Nephron progenitor cell (in vitro differentiated cells): ENCODE measurements at places on chromosomes 7 and 10.

- no peak for DNase-seq
These were observed 64.9 kb downstream of the MCU start for GRCh38 chr10:72756674-72757385.

GRCh38 chr10:62506371-62506770 lies 132.2 kb downstream of the ZNF365 start:
- no peak for DNase-seq

DNA sequence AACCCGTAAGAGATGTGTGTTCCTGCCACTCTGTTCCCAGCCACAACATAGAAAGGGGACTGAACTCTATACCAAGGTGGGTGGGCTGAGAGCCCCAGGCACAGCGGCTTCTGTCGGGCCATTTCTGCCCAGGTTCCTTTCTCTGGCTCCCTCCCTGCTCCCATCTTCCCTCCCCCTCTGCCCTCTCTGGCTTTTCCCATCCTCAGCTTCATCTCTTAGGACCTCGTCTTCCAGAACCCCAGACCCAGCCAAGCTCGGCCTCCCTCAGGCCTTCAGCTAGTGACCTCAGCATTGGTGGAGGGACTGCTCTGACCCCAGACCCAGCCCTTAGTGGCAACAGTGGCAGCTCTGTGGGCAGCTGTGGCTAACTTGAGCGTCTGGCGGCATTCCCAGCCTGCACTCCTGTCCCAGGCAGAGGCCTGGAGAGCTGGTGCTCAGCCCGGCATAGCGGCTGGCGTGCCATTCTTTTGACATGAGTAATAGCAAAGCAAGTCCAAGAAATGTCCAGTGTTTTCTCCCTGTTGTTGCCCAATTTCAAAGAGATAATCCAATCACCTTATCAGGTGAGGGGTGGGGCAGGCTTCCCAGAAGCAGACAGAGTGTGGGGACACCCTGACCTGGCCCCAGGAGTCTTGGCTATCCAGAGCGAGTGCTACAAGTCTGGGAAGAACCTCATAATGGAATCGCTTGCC lies 15.9 kb downstream of the PTPRE start:
- no peak for DNase-seq

- DNase-seq: no peak
These were observed 191.9 kb downstream of the DOCK4 start for GRCh38 chr7:112014347-112014746.

DNA sequence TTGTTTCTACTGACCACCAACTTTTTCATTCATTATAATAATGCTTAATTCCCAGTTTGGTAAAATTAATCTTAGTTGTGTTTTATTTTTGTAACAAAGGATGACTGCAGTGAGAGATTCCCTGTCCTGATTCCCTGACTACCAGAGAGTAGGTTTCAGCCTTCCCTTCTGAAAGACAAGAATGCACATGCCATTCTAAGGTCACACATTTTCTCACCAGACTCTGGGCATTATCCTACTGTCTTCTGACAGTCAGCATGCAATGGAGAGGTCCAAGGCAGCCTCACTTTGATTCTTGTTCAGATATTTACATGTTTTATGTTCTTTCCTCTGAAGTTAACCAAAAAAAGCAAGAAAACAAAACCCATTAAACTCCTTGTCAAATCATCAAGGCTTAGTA lies 372.7 kb upstream of the CDC14C start:
- no peak for DNase-seq

- DNase-seq: no peak
These were observed 188.4 kb downstream of the PPP1R3A start for GRCh38 chr7:113730309-113730955.

- no peak for DNase-seq
These were observed 26.5 kb upstream of the TMEM229A start for GRCh38 chr7:124059375-124059774.

DNA sequence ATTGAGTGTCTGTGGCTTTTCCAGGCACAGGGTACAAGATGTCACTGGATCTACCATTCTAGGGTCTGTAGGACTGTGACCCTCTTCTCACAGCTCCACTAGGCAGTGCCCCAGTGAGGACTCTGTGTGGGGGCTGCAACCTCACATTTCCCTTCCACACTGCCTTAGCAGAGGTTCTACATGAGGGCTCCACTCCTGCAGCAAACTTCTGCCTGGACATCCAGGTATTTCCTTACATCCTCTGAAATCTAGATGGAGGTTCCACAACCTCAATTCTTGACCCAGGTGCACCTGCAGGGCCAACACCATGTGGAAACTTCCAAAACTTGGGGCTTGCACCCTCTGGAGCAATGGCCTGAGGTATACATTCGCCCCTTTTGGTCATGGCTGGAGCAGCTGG lies 183.7 kb downstream of the KCND2 start:
- no peak for DNase-seq

DNA sequence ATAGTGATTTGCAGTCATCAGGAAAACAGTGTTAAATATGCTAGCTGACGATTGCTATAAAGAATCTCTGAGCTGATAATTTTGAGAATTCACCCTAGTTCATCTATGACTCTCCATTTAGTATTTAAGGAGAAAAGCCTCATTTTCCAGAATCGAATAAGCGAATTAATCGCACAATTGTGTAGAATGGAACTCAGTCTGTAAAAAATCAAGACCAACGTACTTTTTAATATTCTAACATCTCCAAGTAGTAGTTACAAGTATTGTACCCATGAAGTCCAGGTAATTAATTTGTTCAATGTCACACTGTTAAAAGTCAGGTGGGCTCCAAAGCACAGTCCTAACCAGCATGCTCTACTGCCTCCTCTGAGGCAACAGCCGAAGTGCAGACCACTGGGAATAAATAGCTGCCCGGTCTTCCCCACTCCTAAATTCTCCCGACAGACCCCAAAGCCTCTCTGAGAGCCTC lies 380 bp upstream of the AGBL3 start:
- no peak for DNase-seq

GRCh38 chr7:1741751-1742554 lies 71.9 kb downstream of the ELFN1 start:
- no peak for DNase-seq

GRCh38 chr7:122467661-122468449 lies 163.3 kb upstream of the FEZF1 start:
- DNase-seq: no peak

DNA sequence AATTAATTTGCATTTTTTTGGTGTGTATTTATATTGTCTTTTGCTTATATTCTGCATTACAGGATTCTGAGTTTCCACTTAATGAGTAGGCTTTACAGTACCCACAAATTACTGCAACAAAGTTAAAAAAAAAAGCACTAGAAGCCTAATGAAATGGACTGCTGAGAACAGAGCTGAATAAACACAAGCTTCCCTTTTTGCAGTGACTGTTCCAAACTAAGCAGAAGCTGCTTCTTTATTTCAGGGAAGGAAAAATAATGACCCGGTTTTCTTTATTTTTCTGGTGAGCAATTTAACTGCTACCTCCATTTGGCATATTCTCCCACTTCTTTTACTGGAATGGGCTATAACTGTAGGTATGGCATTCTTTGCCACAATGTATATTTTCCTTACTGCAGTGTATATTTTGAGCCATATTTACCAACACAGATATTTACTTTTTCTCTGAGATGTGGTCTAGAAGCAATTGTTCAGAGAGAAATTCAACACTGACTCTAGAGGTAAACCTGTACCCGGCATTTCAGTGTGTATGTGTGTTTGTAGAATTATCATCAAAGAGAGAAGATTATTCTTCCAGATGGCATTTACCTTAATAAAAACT lies 56.9 kb downstream of the HDAC9 start:
- no peak for DNase-seq

DNA sequence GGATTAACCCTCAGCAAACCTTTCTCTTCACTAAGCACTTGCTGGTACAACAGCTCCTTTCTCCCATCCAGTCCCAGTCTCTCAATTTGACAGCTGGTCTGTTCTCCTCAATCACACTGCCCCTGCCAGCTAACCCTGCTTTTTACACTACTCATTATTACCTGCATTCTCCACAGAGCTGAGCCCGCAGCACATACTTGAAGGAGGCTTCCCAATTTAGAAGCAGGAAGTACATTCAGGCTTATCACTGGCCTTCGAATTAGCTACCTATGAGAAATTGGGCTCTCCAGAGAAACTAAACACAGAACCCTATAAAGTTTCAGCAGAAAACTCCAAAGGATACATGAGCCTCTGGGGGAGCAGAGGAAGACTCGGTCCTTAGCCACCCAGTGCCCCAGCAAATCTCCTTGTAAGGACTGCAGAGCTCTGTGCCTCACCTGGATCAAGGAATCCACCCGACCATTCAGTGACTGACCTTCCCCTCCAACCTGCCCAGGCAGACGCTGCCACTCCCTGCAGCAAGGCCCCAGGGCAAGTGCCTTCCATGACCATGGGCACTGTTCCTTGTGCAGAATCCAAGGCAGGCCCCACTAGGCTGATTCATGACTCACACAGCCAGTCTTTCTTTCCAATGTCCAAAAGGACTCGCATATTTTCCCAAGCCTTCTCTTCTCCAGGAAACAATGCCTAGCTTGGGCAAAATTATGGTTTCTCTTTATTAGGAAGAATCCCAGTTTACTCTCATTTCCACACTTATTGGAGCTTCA lies 68.0 kb downstream of the VOPP1 start:
- DNase-seq: no peak

GRCh38 chr7:84484502-84485079 lies 290.0 kb upstream of the SEMA3A start:
- DNase-seq: no peak

DNA sequence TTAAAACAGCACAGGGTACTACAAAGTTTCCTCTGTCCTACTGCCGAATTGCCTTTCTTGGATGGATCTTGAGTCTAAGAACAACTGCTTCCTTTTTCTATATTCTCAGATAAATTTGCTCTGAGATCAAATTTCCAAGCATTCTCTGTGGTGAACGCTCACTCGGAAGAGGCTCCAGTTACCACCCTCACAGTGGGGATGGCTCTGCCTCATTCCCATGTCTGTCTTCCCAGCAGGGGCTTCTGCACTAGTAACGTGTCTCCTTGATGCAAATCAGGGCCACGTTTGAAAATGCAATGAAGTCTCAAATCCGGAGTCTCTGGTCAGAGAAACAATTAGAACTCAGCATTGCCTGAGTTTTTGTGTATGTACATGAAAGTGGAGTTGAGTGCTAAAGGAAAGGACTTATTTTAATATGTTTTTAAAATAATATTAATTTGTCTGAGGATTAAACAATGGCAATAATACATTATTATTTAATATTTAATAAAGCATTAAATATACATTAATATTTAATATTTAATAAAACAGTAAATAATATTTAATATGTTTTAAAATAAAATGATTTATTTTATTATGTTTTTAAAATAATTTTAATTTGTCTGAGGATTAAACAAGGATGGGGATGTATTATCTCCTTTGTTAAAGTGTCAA lies 61.8 kb downstream of the INHBA start:
- no peak for DNase-seq

- no peak for DNase-seq
These were observed 70.6 kb upstream of the PLXDC2 start for GRCh38 chr10:19745672-19746071.

GRCh38 chr7:137576481-137576880 lies 232.9 kb upstream of the PTN start:
- no peak for DNase-seq

DNA sequence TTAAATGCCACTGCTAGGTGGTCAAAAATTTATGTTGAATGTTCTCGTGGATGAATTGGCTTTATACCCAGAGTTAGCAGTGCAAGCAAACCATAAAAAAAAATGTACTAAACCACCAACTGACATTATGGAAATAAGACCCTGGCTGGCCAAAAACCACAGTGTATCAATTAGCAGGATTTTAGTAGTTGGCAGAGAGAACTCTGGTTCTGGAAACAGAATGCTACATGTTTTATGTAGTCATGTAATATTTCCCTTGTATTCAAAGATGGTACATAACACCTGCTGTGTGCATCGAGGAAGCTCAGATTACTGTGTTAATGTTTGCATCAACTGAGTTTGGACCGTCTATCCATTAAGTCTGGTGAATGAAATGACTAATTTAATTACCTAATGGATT lies 618.5 kb downstream of the CCSER2 start:
- no peak for DNase-seq

DNA sequence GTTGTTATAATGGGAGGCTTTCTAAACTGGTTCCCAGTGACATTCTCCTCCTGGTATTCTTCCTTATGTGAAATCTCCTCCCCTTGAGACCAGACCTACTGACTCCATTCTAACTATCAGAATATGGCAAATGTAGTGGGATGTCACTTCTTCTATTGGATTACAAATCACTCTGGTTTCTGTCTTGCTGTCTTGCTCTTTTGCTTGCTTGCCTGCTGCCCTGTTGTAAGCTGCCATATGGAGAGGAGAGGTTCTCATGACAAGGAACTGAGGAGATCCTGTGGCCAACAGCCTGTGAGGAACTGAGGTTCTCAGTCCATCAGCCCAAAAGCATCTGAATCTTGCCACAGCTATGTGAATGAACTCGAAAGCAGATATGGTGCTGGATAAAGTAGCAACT lies 4.7 kb upstream of the NRCAM start:
- no peak for DNase-seq

DNA sequence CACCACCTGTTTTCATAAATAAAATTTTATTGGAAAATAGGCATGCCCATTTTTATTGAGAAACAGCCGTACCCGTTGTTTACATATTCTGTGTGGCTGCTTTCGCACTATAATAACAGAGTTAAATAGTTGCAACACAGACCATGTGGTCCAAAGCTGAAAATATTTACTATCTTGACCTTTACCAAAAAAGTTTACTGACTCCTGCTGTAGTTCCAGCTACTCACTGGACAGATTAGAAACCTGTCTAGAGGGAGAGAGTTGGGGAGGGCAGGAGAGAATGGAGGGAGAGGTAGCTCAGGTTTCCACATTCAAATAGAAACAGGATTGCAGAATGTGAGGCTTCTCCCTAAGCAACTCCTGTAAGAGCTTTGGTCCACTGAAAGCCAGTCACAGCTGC lies 55.1 kb upstream of the GLCCI1 start:
- DNase-seq: no peak

GRCh38 chr7:25716421-25716820 lies 435.6 kb upstream of the NFE2L3 start:
- no peak for DNase-seq

- DNase-seq: no peak
These were observed 109.6 kb upstream of the MTPN start for GRCh38 chr7:136086712-136087111.

DNA sequence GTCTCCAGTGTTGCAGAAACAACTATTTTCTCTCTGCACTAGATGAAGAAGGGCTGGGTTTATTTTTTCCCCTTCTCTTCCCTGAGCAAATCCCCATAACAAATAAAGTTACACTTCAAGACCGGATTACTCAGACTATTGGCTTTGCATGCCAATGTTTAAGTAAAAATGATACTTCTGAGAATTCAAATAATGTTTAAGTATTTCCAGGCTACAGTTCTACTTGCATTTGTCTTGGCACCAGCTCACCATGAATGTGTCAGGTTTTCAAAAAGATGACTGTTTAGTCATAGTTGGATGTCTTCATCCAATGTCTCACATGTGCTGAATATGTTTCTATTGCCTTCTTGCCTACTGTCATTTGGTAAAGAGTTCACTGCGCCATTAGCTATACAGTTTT lies 912.6 kb downstream of the GATA3 start:
- no peak for DNase-seq

- no peak for DNase-seq
These were observed 96.5 kb upstream of the PLPP4 start for GRCh38 chr10:120360571-120360970.

- no peak for DNase-seq
These were observed 14.5 kb upstream of the DNAAF5 start for GRCh38 chr7:711922-712380.
